ENCODE measurements at places on chromosomes 6 and 20.

DNA sequence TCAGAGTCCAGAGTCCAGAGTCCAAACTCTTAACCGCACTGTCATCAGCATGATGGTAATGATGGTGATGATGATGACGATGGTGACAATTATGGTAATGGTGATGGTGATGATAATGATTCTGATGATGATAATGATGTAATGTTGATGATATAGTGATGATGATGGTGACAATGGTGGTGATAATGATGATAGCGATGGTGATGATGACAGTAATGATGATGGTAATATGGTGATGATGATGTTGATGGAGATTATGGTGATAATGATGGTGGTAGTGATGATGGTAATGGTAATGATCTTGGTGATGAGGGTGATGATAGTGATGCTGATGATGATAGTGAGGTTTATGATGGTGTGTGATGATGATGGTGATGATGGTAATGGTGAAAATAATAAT, 367.8 kb upstream of the CDH4 start:
- no peak for DNase-seq

DNA sequence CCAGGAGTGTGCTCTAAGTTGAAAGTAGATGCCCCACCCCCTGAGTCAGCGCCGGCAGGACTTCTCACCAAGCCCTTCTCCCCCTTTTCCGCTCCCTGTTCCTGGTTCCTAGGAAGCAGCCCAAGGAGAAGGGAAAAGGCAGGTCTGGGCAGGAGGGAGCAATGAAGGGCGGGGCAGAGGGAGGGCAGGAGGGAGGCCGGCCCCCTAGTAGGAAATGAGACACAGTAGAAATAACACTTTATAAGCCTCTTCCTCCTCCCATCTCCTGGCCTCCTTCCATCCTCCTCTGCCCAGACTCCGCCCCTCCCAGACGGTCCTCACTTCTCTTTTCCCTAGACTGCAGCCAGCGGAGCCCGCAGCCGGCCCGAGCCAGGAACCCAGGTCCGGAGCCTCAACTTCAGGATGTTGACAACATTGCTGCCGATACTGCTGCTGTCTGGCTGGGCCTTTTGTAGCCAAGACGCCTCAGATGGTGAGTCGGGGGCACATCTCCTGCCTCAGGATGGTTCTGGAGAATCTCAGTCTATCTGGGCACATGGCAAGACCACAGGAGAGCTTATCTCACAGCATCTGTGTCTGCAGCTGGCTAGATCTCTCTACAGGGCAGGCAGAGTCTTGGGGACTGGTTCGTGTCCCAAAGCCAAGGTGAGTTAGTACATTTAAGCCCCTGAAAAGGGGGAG, at the start of gene PROCR:
Gene PROCR (plus strand): TSS at position 320 of the 681 bp plus-strand sequence. CDS start 83 bp downstream, at position 403.
- peak; percentile 77 for DNase-seq

DNA sequence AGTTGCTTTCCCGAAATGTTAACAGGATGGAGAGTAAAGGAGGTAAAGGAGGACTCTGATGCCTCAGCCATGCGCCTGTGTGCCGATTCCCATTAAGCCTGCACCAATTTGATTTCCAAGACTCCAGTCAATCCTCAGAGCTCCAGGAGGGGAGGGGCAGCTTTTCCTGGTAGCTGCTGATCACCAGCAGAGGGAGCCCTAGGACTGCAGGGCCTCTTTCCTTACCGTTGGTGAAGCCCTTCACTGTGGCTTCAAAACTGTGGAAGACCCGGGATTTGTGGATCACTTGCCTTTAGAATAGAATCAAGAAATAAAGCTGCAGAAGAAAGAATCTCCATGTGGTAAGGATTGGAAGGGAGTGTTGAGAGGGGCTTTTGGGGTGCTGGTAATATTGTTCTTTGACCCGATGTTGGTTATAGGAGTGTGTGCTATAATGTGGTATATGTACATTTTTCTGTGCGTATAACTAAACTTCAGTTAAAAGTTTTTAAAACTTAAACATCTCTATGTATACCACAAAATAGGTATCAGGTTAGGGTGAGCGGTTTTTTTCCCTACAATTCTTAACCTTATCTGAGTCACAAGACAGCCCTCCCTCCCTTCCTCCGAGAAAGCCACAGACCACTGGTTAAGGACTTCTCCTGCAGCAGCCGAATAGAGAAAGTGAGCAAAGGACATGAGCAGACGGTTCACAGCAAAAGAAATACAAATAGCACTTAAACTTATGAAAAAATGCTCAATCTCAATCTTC, 6.9 kb upstream of the OSER1 start:
- peak; percentile 84 for DNase-seq

DNA sequence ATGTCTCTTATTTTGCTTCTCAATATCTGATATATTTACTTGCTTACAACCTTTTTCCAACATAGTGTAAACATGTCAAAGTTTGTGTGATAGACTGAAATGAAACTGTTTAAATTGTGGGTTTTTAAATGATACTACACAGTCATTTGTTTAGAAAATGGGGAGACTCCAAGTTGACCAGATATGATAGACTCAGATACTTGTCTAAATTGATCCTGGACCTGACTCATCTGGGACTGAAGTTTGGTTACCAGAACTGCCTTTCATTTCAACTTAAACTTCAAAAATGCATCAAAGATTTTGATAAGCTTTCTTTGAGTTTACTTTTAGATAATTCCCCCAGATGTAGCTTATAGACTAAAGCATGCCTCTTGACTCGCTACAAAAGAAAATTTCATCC, 27.0 kb upstream of the PRL start:
- no peak for DNase-seq

DNA sequence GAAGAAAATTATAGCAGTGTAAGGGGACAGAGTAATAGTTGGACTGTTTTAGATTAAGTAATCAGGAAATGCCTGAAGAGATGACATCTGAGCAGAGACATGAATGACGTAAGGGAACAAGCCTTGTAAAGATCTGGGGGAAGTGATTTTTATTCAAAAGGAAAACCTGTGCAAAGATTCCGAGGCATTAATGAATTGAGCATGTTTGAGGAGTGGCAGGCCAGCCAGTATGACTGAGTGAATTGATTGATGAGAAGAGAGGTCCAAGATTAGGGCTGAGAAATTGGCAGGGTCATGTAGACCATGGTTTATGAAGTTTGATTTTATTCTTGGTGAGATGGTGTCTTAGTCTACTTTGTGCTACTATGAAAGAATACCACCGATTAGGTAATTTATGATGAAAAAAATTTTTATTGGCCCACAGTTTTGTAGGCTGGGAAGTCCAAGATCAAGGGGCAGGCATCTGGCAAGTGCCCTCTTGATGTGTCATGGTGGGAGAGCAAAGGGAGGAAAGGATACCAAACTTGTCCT, 95.1 kb downstream of the LIN28B start:
- no peak for DNase-seq

DNA sequence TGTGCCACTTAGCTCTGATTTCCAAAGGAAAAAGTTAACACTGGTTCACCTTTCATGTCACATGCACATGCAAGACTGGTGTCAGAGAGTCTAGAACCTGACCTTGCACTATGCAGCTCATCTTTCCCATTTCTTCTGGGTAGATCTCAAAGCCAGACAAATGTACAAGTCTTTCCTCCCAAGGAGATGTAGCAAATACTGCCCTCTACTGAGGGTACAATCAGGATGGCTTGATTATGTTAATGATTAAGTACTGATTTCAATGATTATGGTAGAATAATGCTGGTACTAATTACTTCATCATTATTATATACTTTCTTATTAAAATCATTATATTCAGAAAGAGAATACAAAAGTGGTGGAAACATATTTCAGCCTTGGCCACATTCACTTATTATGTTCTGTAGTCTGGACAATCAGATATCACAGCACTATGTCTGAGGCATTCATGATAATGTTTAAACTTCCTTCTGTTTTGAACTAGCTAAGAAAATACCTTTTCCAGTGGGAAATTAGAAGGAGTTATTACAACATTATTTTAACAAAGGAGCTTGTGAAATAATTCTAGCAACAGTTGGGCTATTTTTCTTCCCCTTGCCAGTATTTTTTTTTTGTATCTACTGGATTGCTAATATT, 68.5 kb upstream of the FOXO3 start:
- DNase-seq, result peak; percentile 21

DNA sequence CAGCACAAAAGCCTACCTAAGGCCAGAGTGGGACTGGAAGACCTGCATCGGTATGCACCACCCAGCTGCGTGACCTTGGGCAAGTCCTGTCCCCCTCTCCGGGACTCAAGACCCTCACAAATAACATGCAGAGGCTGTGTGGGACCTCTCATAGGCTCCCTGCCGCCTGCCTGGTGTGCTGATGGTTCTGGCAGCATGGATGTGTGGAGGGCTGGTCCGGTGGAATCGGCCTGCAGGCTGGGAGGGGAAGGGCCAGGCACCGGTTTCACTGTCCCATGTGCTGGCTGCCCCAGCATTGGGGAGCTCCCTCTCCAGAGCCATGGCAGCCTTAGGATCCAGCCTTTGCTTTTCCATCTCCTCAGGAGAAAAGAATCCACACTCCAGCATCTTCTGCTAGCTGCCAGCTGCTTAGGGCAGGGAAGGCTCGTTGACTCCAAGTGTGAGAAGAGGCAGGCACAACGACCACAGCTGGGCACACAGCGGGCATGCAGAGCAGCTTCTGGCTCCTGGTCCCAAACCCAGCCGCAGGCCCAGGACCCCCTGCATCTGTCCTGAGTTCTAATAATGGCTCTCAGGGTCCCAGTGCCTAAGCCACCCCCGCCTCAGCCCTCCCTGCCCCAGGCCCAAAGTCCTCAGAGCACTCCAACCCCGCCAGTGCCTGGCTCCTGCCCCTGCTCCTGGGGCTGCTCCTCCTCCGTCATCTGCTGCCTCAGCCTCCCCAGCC, 32.5 kb downstream of the TFEB start:
- DNase-seq, result no peak

DNA sequence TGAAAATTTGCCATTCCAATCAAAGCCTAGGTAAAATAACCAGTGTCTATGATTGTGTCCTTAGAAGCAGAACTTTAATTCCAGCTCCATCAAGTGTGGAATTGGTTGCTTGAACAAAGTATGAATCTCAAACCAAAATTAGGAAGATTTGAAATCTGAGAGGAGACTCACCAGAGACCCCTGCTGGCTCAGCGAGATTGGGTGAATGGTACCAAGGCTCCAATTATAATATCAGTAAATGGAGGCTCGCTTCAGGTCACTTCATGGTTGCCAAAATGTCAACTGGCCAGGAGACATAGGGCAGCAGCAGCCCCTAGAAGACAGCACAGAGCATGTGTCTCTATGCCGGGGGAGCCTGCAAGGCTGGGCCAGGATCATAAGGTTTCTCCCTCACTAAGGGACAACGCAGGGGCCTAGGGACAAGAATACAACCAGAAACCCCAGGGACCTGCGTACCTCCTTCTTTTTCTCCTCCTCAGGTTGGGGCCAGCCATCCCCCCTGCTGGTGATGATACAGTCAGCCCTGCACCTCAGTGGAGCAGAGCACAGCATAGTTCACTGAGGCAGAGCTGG, 14.0 kb downstream of the RBL1 start:
- DNase-seq, result no peak

DNA sequence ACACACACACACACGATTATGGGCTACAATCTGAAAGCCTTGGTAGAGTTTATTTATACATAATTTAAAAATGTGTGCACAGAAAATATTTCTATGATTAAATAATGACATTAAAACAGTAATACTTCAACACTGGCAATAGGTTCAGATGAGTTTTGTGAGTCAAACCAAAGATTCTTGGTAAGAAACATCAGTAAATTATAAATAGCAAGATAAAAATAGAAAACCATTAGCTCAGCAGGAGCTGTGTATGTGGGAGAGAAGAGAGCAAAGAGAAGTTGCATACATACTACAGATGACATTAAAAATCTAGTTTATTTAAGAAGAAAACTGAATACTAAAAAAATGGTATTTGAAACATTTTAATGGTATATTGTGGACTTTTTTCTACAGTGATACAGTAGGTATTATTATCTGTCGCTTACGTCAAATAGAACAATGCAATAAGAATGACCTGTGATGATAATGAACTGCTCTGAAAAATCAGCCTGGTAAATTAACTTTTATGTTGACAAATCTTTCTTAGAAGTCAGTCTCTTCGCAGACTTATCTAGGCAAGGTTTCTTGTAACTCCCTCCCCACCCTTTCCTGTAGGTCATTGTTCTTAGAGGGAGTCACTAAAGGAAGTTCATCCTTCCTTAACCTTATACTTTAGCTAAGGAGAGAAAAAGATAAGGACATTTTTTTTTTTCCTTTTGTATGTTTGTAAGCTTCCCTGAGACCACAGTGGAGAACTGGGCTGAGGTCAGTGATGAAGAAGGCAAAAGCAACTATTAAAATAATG, 149.3 kb downstream of the GJA1 start:
- no peak for DNase-seq

Data from SW480 (cell line).